ENCODE measurements at places on chromosomes 16 and 17.
A peak's percentile ranks its signal among the peaks of the same experiment; 100 is the strongest.

DNA sequence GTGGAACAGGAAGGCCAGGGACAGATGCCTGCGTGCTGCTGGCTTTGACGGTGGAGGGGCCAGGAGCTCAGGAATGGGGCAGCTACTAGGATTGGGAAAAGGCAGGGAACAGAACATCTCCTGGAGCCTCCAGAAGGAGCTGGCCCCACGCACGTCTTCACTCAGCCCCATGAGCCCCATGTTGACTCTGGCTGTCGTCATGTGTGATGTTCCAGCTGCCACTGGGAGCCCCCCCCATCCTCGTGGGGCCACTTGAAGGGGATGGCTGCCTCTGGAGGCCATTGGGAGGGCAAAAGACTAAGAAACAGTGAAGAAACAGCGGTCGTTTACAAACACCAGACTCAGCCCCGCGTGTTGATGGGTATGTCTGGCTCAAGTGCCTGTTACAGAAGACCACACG lies 18.5 kb upstream of the APRT start:
- no peak for DNase-seq

- DNase-seq, result no peak
Observed at GRCh38 chr16:13269359-13269758, 368.0 kb downstream of the SHISA9 start.

GRCh38 chr17:73091770-73092522 lies 542 bp downstream of the SLC39A11 start:
- DNase-seq, result peak; percentile 33

DNA sequence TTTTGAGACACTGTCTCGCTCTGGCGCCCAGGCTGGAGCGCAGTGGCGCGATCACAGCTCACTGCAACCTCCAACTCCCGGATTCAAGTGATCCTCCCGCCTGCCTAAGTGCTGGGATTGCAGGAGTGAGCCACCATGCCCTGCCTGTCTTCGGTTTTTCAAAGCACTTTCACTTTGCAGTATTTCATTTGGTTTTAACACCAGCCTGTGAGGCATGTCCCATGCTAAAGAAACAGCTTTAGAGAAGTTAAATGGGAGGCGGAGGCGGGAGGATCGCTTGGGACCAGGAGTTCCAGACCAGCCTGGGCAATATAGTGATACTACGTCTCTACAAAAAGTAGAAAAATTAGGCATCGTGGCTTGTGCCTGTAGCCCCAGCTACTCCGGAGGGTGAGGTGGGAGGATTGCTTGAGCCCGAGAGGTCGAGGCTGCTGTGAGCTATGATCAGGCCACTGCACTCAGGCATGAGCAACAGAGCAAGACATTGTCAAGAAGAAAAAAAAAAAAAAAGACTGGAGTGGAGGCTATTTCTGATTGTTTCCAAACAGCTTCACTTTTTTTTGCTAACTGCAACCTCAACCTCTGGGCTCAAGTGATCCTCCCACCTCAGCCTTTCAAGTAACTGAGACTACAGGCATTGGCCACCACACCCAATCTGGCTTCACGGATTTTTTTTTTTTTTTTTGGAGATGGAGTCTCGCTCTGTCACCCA lies 1.3 kb downstream of the METTL23 start:
- no peak for DNase-seq

DNA sequence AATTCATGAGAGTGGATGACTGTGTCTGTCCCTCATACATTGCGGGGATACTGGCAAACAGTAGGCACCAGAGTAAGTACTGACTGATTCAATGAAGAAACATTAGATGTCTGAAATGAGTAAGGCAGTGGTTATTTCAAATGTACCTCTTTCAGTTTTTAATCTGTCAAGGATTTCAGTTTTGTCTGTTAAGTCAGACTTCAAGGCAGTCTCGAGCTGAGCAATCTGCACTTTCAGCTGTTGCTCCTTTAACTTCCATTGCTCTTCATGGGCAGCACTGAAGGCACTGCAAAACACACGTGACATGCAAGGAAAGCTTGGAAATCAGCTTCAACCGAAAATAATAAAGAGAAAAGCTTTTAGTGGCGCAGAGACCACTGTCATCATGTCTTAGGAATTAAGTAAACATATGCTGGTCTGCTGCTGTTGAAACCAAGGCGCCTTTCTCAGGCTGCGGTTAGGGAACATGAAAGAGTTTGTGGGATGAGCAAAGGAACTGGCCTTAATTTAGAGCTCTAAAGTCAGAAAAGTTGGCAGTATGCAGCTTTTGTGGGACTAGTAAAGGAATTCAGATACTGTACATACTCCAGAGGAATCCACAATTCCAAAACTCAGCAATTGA lies 38.8 kb downstream of the RPGRIP1L start:
- DNase-seq, result peak; percentile 57

- no peak for DNase-seq
Observed at GRCh38 chr17:76421044-76421407, 31.9 kb downstream of the UBE2O start.

GRCh38 chr17:59046192-59046591 lies 60.5 kb downstream of the TRIM37 start:
- no peak for DNase-seq

DNA sequence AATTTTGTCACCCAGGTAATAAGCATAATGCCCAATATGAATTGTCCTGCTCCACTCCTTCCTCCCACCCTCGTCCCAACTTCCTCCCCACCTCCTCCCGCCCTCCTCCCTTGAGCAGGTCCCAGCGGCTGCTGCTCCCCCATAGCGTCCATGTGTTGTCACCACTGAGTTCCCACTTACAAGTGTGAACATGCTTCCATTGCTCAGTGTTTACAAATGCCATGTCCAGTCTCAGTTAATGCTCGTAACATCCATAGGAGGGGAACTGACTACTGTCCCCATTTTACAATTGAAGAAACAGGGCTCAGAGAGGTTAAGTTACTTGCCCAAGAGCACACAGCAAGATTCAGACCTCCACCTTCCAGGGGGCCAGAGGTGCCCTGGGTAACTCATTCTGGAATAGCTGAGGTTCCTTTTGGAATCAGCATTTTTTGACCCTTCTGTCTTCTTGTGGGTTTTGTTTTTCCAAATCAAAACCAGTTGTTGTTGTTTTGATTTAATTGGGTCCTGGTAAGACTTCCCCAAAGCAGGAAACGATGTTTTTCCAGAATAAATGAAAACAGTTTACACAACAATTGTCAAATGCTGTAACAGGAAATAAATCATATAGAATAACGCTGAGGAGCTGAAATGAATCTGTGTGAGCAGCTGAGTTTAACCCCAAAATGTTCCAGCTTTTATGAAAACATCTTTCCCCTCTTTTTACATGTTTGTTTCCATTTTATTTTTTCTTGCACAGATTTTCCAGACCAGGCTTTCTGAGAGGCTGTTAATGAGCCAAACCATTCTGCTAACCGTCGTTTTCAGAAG lies 73.9 kb downstream of the ZDHHC7 start:
- no peak for DNase-seq

DNA sequence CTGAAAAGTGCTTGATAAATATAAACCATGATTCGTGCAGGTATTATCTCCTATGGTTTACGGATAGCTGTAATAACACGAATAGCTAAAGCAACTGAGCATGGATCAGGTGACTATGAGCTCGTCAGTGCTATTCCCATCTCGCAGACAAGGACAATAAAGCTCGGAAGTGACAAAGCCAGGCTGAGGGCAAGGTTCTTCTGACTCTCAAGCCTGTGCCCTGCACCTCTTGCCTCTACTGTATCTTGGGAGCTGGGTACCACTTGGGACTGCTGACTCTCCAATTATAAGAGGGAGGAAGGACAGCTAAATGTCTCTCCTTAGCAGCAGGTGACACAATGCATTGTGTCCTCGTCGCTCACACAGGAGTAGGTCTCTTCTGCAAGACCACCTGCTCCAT lies 49.6 kb upstream of the IRF8 start:
- DNase-seq, result no peak

DNA sequence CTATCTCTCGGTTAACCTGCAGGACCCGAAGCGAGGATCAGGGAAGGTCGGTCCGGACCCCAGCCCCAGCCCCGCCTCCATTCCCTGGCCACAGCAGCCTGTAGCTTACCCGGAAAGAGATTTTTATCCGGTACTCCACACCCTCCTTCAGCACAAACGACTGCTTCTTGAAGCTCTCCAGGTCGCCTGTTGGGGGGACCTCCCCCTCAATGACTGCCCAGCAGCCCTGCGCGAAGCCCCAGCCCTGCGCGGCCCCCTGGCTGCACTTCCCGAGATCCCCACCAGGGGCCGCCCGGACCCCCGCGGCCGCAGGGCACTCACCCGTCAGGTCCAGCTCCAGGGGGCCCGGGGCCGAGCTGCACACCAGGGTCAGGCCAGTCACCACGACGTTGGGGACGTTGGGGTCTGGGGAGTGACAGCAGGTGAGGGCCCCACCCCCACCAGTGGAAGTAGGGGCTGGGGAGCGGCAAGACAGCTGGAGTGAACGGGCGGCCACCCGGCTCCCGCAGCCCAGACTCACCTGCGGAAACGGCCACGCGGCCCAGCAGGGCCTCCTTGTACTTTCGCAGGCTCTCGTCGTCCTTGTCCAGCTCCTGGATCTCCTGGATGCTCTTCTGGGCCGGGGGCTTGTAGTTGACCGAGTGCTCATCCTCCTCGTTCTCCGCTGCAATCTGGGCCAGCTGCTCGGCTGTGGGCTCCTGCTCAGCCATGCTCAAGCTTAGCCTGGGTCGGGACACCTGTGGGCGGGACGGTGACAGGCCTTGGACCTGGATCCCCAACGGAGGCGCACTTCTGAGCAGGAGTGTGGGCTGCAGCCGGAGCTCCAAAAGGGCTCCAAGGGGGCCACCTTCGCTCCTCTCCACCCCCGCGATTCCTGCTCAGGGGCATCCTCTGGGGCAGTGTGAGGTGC lies 1.7 kb downstream of the ARHGDIA start:
- peak; percentile 79 for DNase-seq

GRCh38 chr16:6091021-6091420 lies 993.4 kb upstream of the EEF2KMT start:
- no peak for DNase-seq
